ENCODE measurements at places on chromosomes 2 and 18.

DNA sequence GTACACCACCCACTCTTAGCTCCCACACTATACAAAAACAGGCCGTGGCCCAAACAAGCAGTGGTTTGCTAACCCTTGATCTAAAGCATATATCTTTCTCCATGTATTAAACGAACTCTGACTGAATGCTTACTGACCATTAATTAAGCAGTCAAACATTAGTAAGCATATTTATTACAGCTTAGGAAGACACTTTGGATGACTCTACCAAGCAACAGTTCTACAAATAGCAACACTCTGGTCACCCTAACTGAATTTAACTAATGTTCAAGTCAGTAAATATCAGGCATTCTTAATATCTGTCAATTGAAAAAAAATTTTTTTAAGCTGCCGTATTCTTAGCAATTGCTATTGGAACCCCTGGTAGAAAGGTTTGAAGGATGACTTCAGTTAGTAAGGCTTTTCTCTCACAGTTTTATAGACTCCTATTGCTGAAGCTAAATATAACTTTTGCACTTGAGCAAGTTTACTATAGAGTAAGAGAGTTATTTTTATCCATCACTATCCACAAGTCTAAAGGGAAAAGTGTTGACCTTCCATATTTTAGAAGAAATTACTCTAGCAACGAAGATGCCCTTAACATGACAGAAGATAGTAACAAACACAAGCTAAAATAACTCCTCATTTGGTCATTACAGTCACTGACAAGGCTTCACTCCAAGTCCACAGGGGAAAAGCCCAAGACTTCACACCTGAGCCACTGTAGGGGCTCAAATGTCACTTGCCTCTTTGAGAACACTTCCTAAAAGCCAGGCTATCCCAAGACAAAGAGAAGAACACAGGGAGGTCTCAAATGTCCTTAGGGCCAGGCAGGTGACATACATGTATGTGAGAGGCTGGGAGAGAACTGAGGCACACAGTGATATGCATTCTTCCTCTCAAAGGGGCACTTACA is 74.4 kb downstream of the RTN4 start:
- no peak for DNase-seq

- no peak for DNase-seq
Measured at GRCh38 chr18:38454764-38455469, 889.3 kb upstream of the CELF4 start.

DNA sequence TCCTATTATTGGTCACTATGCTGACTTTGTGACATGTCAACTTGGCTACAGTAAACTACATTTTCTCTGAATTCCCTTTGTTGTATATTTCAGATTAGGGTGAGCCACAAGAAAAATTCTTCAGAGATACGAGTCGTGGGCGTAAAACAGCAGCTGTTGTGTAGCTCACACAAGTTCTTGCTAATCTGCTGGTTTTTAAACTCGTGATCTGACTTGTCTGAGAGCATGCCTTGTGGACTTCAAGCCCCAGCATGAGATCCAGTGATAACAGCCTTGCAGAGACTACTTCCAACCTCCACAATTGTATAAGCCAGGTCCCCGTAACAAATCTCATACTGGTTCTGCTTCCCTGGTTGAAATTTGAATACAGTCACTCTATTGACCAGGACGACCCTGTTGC is 259.8 kb upstream of the LYPD1 start:
- no peak for DNase-seq

DNA sequence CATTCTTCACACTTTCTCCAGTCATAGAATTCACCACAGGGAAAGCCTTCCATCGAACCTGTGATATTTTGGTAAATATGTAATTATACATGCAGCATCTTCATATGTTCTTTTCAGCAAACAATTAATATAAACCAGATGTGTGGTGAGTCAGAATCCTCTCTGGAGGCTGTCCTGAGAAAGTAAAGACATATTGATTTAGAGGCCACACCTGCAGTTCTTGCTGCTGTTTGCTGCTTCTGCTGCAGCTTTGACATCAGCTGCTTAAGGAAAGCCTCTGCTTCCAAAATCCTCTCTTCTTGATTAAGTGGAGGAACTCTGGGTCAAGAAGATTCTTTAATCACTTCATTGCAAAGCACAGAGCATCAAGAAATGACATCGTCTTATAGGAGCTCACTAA is 568.8 kb upstream of the ZEB2 start:
- DNase-seq, result no peak

DNA sequence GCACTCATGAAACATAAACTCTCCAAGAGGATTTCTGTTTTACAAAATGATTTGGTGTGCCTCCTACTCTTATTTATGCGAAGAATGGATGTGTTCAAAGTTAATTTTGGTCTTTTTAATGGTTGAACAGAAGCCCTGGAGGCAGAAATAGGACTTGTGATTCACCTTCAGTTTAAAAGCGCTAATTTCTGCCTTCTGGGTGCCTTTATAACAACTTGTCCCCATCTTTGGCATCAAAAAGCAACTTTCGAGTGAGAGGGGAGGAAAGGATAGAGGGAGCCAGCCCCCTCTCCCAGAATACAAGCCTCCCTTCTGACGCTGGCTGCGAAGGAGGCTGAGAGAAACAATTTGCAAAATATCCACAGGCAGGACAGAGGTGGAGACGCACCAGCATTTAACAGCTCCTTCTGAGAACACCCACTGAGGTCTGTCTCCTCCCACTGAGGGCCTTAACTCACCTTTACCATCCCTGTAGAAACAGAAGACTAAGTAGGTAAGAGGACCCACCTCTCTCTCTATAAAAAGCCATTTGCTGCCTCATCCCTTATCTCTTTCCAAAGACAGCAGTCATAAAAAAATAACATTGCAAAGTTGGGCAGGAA is 24.3 kb upstream of the BCL11A start:
- DNase-seq, result no peak

- DNase-seq, result no peak
Measured at GRCh38 chr2:118519511-118519910, 327.9 kb downstream of the EN1 start.

GRCh38 chr2:61854564-61855317 is 881 bp upstream of the FAM161A start:
- DNase-seq, result peak; percentile 70

DNA sequence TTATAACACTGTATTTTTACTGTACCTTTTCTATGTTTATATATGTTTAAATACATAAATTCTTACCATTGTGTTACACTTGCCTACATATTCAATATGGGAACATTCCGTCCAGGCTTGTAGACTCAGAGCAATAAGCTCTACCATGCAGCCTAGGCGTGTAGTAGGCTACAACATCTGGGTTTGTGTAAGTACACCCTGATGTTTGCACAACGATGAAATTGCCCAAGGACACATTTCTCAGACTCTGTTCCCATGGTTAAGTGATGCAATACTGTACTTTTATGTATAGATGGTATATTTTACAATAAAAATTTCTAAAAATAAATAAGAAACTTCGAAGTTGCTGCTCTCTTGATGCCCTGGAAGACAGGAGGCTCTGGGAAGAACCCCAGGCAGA is 38.4 kb downstream of the YPEL5 start:
- no peak for DNase-seq

DNA sequence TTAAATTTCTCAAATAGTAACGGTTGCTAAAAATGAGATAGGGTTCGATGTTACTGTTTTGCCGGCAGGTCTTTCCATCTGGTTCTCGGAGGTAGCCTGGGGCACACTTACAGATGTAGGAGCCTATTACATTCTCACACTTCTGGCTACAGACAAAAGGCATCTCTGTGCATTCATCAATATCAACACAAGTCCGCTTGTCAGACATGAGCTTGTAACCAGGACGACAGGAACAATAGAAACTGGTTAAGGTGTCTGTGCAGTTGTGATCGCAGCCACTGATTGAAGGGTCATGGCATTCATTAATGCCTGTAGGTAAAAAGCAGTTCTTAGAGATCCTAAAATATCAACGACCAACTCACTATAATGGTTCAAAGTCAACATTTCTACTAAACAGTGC is 116.3 kb downstream of the DHRS9 start:
- no peak for DNase-seq

DNA sequence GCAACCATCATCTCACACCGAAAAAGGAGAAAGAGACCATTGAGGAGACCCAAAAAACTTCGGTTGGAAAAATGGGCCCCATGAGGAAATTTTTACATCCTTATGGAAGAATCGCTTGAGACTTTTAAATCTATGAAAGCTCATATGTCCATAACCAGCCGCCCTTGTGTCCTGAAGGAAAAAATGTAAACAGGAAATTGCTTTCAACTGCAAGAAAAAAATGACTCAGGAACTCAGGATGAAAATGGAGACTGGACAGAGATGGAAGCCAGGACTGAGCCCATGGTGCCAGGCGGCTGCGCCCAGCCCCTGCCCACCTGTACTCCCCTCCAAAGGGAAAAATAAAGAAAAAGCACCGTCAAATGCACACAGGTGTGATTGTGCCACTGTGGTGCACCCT is 81.5 kb upstream of the SLC66A3 start:
- DNase-seq, result no peak

GRCh38 chr2:55985406-55985805 is 61.8 kb upstream of the EFEMP1 start:
- DNase-seq, result no peak

- DNase-seq, result no peak
Measured at GRCh38 chr2:200307724-200308545, 1.4 kb downstream of the SPATS2L start.

DNA sequence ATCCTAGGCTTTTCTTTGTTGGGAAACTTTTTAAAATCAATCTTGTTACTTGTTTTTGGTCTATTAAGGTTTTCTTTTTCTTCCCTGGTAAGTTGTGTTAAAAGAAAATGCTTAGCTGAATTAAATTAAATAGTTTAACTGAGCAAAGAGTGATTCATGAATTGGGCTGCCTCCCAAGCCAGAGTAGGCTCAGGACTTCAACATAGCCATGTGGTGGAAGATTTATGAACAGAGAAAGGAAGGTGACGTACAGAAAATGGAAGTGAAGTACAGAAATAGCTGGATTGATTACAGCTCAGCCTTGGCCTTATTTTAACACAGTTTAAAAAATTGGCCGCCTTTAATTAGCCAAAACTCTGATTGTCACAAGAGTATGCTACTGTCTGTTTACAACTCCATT is 27.9 kb upstream of the GALNT5 start:
- no peak for DNase-seq

- no peak for DNase-seq
Measured at GRCh38 chr2:60934165-60934722, 52.9 kb downstream of the REL start.

DNA sequence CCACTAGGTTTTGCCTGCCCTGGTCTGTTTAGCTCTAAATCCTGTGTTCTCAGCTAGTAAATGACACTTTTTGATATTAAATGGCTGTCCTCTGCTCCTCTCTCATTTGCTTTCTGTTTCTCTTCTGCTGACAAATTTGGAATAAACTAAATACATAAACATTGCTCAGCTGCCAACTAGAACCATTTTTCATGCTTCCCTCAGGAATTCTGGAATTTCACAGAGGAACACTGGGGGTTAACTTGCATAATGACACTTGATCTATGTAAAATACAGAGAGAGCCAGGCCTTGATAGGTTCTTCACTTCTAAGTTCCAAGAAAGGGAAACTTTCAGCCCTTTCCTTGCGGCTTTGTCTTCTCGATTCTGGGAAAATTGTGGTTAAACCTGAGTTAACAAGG is 450.6 kb upstream of the ST6GAL2 start:
- no peak for DNase-seq

DNA sequence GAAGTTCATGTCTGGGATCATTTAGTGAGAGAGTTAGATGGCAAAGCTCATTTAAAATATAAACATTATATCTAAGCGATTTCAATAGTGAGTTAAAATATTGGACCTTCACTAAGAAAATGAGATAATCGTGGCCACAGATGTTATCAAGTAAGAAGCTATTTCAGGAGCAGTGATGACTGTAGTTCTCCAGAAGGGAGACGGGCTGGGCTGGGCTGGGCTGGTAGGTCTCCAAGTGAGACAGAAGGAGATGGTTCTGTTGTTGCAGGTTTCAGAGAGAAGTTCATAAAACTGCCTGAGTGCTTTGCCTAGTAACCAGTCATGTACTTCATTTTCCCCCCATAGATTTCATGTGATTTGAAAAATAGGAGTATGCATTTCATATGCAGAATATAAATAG is 130.1 kb upstream of the DAPL1 start:
- DNase-seq, result no peak

GRCh38 chr2:5766561-5766960 is 74.4 kb downstream of the SOX11 start:
- DNase-seq, result no peak

DNA sequence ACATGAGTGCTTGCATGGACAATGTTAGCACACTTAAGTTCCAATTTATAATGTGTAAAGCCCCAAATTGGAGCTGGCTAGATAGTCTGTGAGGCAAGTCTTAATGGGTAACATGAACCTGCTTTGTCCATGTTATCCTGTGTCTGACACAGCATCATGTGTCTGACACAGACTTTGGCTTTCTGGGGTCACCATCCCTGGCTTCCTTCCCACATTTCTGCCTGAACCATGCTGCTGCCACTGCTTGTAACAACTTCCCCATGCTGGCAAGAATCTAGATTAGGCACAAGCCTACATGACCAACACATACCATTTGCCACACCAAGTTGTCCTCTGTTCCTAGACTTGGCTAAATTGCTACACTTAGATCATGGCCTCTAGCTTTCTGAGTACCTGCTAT is 49.8 kb upstream of the ZBTB7C start:
- DNase-seq, result no peak

GRCh38 chr2:88538362-88538917 is 85.9 kb upstream of the FOXI3 start:
- DNase-seq, result no peak

GRCh38 chr2:232354069-232354468 is 24.5 kb upstream of the ALPP start:
- no peak for DNase-seq

DNA sequence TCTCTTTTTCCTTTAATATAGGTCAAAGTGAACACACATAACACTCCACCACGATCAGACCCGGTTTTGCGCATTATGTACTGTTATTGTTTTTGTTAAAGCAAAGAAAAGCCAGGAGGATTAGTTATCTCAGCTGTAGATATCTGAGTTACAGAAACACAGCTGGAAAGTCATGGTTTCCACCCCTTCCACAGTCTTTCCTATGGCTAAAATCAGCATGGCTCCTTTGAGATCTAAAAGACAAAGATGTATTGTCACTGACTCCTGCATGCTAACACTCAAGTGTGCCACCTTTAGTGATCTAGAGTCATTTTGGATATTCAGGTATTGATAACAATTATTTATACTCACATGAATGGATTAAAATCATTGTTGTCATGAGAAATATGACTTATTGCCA is 260.0 kb downstream of the FIGN start:
- DNase-seq, result no peak

DNA sequence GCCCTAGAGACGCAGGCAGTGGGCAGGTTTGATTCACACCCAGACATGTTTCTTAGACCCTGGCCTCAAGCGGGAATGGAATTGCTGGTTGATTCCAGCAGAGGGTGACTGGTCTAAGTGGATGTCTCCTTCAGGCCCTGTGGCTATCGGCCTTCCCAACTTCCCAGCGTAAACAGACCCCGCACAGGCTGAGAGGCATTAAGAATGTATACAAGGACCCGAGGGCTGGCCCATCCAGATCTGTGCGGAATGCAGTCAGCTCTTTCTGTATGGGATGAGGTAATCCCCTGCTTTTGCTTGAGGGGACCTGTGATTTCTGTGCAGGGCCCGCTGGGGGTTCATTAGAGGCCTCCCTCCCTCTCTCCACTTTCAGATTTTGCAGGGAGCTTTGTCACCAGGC is 6.5 kb downstream of the ACKR3 start:
- no peak for DNase-seq
